ENCODE measurements at places on chromosomes 5 and 9.

- DNase-seq, result no peak
Measured at GRCh38 chr5:15791859-15792258, 291.9 kb downstream of the FBXL7 start.

GRCh38 chr5:90475436-90475980 is 844 bp downstream of the POLR3G start:
- no peak for DNase-seq

GRCh38 chr9:69047371-69047770 is 11.8 kb downstream of the FXN start:
- no peak for DNase-seq

DNA sequence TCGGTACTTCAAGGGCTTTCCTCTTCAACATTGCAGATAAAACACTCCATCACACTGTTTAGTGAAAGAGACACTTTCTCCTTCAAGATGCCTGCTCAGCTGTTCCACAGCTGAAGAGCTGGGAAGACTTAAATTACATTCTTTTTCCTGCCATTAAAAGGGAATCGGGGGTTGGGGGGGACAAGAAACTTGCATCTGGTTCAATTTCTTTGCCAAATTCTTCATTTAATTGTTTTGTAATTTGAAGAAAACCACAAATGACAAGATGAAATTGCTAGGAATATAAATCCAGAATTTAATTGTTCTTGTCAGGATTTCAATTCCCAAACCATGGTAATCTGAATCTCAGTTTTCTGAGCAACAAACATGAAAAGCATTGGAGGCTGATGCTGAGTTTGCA is 478.3 kb downstream of the EBF1 start:
- DNase-seq, result no peak

GRCh38 chr5:127518319-127518621 is 830 bp downstream of the PRRC1 start:
- peak; percentile 29 for DNase-seq

GRCh38 chr9:23554686-23555085 is 271.4 kb downstream of the ELAVL2 start:
- no peak for DNase-seq

Measured in NCI-H446 (cell line).